ENCODE measurements at places on chromosomes 7 and 10. TPM values are rescaled to one million over a fixed set of nuclear protein-coding genes. Genes with fewer than 3 reads are reported as not detected.

Gene TMEM196
- 28.6 TPM for total RNA-seq

Gene SPDYE6
- total RNA-seq = not detected

Gene MMRN2
- 5.1 TPM for total RNA-seq

Gene MEOX2
- 0.23 TPM for total RNA-seq

Gene POLR2J2
- 5.3 TPM for total RNA-seq

Gene CLDN3
- 0.69 TPM for total RNA-seq

Gene ETV1
- 62.5 TPM for total RNA-seq

Gene OR2A1
- not detected for total RNA-seq

Gene AASS
- 36.2 TPM for total RNA-seq

Gene WEE2
- total RNA-seq = 0.23 TPM

Gene KCNIP2
- 17.1 TPM for total RNA-seq

Gene CDHR1
- total RNA-seq = 5.3 TPM

Gene NPY
- total RNA-seq = 42.9 TPM

Gene PKD2L1
- 0.46 TPM for total RNA-seq

Gene EN2
- total RNA-seq = 0.23 TPM

Gene GRID2IP
- 2.1 TPM for total RNA-seq

Gene HECW1
- 48.0 TPM for total RNA-seq

Gene PRSS2
- not detected for total RNA-seq

Gene SORCS1
- total RNA-seq = 30.2 TPM

Gene SPDYE5
- total RNA-seq = not detected

Gene RELN
- 77.0 TPM for total RNA-seq

Gene LIPJ
- total RNA-seq = 1.6 TPM

Gene CACNB2
- total RNA-seq = 35.3 TPM

Gene CD36
- total RNA-seq = 55.6 TPM

Gene PRSS37
- total RNA-seq = not detected

Gene SOSTDC1
- total RNA-seq = 9.7 TPM

Gene PIK3CG
- total RNA-seq = 1.8 TPM

Gene ABCC2
- total RNA-seq = 1.6 TPM

Gene HOXA13
- total RNA-seq = not detected

Gene AOC1
- not detected for total RNA-seq

Gene RAMP3
- total RNA-seq = 6.2 TPM

Gene CALY
- total RNA-seq = 36.4 TPM

Gene CALN1
- total RNA-seq = 41.5 TPM

Gene SDHAF3
- 23.5 TPM for total RNA-seq

Gene HMX2
- 0.92 TPM for total RNA-seq

Gene NKX2-3
- total RNA-seq = not detected

Gene FEZF1
- total RNA-seq = 12.2 TPM

Gene NUPR2
- 3.0 TPM for total RNA-seq

Gene TMEM270
- not detected for total RNA-seq

Gene UBTD1
- total RNA-seq = 6.0 TPM
